ENCODE measurements at places on chromosomes 11 and 22. TPM values are rescaled to one million over a fixed set of nuclear protein-coding genes. Genes with fewer than 3 reads are reported as not detected.

- DNase-seq: no peak
These were observed 416.6 kb upstream of the CCDC90B start for GRCh38 chr11:83702796-83703195.

GRCh38 chr11:70402016-70402415 lies 3.7 kb downstream of the CTTN start:
- no peak for DNase-seq

GRCh38 chr11:33557201-33557600 lies 143.4 kb downstream of the C11orf91 start:
- DNase-seq: peak; percentile 13

DNA sequence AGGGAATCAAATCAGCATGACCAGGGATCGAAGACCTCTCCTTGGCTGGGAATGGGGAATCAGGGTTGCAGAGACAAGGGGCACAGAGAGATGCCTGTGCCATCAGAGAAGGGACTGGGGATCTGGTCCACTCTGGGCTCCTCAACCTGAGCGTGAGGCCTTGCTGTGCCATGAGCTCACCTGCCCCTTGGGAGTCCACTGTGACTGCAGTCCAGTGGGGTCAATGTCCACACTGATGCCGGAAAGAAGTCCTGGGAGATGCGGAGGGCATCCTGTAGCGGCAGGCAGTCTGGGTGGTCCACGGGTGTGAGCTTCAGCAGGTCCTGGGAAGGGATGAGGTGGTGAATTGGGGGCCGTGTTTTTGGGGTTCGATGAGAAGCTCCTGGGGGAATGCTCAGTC lies 7.3 kb upstream of the RGL4 start:
- DNase-seq: no peak

DNA sequence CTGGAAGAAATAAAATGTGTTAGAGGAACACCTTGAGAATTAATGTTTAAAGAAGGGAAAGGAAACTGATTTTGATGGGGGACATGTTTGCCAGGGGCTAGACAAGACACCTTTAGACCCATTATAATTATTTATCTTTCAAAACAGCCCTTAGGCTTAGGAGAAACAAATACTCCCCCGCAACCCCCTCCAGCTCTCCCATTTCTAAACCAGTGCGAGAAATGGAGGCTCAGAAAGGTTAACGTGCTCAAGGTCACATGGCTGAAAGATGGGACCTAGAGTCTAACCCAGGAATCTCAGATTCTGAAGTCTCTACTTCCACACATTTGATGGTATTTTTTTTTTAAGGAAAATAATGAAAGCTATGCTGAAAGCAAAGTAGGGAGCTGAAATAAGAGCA lies 18.0 kb downstream of the EHF start:
- no peak for DNase-seq

The ARCN1 gene
- total RNA-seq: 135 TPM

All from SJCRH30 (cell line).